Mesenchymal stem cell (in vitro differentiated cells and primary cell): ENCODE measurements at places on chromosomes 4 and X.

DNA sequence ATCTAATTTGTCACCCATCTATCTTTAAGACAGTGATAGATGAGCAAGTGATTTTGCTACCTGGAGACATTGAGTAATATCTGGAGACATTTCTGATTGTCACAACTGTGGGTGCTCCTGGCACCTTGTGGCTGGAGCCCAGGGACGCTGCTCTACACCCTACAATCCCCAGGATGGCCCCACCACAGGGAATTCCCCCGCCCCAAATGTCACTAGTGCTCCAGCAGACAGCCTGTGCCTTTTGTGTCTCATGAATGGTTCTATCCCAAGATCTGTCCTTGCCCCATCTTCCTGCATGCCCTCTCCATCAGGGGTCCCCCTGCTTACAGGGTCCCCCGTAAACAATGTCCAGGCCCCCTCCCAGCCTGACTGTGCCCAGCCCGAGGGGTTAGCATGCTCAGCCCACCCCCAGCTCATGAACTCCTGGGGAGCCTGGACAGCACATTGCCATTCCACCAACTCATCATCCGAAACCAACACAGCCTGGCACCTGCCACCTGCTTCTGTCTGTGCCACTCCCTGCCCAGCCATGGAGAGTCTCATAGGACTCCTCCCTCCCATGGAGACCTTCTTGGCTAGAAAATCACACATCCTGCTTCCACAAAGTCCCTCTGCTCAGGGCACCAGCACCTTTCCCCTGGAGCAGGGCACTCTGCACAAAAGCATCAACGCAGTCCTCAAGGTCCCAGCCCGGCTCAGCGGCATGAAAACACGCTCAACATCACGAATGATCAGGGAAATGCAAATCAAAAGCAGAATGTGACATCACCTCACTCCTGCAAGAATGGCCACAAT is 5.7 kb downstream of the P2RY8 start:
- DNase-seq = no peak

- peak; percentile 90 for DNase-seq
Observed at GRCh38 chr4:173074501-173074946, 94.1 kb upstream of the GALNT7 start.

DNA sequence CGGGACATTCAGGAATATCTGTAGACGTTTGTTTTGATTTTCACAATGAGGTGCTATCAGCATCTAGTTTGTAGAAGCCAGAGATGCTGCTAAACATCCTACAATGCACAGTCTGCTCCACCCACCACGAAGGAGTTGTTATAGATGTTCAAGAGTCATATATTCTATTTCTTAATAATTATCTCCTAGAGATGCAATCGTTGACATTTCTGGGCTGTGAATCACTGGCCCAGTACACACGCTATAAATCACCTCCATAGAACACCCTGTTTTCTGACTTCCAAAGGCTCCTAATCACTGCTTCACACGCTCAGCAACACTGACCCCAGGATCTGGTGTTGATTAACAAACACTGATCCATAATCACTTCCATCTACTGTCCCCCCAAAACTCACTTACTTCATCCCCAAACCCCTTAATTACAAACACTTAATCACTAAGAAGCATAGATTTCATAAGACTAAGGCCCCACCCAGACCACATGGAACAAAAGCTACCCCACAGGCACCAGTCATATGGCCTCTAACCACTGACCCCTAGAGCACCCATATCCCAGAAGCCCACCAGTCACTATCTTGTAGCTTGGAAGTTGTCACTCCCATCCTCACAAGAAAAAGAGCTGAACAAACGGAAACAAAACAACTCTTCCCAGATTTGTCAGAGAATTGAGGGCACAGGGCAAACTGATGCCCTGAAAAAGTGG is 31.7 kb upstream of the ZNF41 start:
- peak; percentile 85 for DNase-seq

DNA sequence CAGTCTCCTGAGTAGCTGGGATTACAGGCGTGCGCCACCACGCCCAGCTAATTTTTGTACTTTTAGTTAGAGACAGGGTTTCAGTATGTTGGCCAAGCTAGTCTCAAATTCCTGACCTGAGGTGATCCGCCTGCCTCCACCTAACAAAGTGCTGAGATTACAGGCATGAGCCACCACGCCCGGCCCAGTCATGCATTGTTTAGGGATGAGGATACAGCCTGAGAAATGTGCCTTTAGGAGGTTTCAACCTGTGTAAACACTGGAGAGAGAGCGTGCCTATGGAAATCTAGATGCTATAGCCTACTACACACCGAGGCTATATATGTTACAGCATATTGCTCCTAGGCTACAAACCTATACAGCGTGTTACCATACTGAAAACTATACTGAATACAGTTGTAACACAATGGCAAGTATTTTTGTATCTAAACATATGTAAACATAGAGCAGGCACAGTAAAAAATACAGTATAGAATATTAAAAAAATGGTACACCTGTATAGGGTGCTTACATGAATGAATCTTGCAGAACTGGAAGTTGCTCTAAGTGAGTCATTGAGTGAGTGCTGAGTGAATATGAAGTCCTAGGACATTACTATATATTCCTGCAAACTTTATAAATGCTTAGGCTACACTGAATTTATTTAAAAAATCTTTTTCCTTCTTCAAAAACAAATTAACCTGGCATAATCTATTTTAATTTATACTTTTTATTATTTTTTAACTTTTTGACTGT is 588.2 kb upstream of the ADGRL3 start:
- no peak for DNase-seq

DNA sequence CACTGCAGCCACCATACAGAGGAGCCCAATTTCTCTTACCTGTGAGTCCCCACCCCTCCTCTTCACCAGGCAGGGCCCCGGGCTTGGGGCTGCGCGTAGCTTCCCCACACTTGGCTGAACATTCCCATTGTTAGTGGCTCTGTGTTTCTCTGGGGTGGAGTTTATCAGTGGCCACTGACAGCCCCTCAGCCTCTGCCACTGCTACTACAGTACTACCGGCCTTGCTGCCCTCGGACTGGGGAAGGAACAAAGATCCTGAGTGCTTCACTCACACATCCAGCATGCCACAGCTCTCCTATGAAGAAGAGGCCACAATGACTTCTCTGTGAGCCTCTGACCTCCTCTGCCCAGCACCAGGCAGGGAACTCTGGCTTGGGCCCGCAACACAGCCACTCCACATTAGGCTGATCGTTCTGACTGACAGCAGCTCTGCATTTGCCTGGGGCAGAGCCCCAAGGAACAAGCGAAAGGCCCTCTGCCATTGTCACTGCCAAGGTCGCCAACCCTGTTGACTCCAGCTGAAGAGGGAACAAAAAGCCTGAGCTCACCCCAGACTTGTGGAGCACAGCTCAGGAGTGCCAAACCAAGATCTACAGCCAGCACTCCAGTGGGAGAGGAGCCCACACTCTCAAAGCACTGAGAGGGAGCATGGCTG is 24.0 kb downstream of the ABCB7 start:
- no peak for DNase-seq

DNA sequence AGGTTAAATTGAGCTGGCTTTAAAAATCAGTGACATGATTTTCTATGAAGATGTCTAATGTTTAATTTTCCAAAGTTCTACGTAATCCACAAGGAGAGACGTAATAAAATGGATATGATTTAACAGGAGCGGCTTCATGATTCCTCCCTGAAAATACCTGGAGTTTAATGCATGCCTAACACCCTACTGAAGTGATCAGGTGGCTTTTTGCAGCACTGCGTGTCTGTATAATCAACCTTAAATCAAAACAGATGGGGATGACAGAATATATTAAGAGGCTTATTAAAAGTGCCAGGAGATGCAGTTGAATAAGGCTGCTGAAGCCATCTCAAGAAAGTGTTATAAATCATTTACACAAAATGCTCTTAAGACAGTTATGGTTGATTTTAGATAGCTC is 112.4 kb upstream of the TLR3 start:
- no peak for DNase-seq

GRCh38 chrX:99703473-99703872 is 706.6 kb downstream of the PCDH19 start:
- DNase-seq = no peak

- DNase-seq = peak; percentile 88
Observed at GRCh38 chr4:76147454-76148141, 599 bp downstream of the NUP54 start.

GRCh38 chr4:140926672-140927071 is 170.5 kb upstream of the TBC1D9 start:
- DNase-seq = no peak

GRCh38 chr4:5976431-5976830 is 41.8 kb downstream of the C4orf50 start:
- no peak for DNase-seq

DNA sequence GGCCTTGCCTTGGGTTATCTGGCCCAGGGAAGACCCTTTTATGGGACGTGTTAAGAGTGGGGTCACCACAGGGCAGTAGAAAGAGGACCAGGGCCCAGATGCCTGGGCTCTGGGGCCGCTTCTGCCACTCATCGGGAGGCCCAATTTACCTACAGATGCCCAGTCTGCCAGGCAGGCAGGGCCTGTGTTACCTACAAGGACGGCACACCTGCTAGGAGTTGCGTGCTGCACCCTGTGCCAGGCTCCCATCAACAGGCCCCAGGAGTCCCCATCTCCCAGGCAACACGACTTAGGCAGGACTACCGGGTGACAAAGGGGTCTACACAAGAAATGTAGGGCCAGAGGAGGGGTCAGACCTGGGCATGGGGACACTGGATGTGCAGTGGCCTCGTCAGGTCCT is 34.6 kb downstream of the WDR1 start:
- DNase-seq = no peak

- no peak for DNase-seq
Observed at GRCh38 chrX:73827406-73827805, 264.4 kb downstream of the CHIC1 start.

- DNase-seq = no peak
Observed at GRCh38 chr4:926538-926937, 5.6 kb downstream of the GAK start.

- no peak for DNase-seq
Observed at GRCh38 chr4:125517831-125518230, 203.1 kb downstream of the FAT4 start.

DNA sequence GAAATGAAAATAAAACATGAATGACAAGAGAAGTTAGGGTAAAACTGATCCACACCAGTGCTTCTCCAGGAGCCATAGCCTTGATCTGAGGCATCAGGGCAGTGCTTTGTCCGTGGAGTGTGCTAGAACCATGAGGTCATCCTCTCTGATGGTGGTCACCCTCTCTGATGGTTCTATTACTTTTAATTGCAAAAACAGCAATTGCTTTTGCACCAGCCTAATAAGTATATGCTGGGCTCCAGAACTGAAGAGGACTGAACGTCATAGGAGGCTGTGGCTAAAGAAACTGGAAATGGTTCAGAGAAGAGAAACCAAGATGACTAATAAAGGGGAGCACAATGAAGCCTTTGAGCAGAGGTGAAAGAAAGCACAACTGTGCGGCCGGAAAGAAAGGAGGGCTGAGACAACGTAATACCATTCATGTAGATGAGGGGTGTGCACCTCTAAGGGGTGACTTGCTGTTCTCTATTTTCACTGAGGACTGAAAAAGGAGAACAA is 17.0 kb upstream of the TMEM154 start:
- peak; percentile 43 for DNase-seq

DNA sequence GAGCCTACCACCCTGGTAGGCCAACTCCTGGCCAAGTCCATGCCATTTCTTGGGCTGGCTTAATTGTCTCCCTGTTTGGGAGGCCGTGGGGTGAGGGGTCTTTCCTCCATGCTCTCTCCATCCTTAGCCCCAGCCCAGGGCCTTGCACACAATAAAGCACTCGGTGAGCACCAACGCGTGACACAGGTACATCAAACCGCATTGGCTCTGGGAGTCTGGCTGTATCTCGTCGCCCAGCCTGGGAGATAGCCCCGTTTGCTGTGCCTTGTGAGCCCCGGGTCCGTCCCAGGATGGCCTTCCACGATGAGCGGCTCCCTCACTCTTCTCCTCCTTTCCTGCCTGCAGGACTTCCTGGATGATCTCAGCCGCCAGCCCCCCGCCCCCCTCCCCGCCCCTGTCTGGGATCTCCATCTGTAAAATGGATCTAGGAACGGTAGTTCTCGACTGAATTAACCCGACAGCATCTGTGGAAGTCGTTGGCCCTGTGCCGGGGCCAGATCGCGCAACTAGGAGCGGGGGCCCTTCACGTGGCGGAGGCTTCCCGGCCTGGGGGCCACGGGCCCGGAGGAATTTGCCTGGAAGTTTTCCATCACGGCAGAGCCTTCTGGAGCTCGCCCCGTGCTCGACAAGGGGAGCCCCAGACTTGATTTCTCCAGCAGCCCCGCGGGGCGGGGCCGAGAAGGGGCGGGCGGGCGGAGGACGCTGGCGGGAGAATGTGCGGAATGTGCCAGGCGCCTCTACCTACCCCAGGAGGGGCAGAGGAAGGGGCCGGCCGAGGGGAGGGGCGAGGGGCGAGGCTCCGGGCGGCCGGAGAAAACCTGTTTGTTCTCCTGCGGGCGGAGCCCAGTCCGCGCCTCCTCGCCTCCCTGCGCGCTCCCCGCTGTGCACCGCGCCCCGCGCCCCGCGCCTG is at the start of gene ZNF185:
Gene ZNF185 (plus strand): TSS at position 846 of the 910 bp plus-strand sequence. CDS start 16,423 bp downstream, outside the sequence.
- no peak for DNase-seq

GRCh38 chrX:137418086-137418485 is 147.8 kb upstream of the ZIC3 start:
- no peak for DNase-seq

- peak; percentile 89 for DNase-seq
Observed at GRCh38 chrX:150324035-150324728, 38.9 kb upstream of the MAMLD1 start.

DNA sequence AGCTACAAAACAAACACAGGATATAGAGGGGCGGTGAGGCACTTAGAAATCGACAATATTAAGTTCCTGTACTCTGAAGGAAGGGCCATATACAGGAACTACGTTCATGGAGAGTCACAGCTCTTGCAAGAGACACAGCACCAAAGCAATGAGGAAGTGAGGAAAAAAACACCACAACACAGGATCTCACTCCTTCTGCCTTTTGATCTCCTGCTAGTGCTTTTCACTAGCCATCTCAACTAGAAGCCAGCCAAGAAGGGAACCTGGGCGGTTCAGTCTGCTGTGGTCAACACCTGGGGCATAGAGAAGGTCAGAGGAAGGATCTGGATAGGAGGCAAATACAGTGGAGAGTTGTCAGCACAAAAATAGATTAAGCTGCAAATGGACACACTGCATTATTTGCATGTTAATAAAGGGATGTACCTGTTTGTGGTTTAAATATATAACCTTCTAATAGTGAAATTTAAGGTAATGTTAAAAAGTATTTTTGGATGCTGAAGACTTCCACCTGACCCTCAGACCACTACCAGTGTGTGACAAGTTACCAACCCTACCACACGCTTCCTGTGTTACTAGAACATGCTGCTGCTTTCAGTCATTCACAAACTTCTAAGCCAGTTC is 104.6 kb downstream of the DTHD1 start:
- no peak for DNase-seq

DNA sequence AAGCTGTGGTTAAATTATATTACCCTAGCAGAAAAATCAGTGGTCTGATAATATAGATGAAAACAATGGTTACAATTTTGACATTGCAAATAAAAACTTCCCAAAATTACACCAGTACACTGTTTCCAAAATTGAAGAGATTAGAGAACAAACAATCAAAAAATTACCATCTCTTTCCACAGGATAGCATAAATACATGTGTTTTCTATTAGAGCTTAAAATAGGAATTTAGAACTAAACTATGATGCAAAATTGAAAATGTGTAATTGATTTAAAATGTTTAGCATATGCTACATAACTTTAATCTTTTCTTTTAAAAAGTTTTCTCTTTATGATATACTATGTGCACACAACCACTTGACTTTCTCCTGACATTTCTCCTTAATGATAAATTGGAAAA is 6.7 kb downstream of the EDNRA start:
- no peak for DNase-seq
